ENCODE measurements at places on chromosomes 16 and 17. TPM values are rescaled to one million over a fixed set of nuclear protein-coding genes. Genes with fewer than 3 reads are reported as not detected.
A peak's percentile ranks its signal among the peaks of the same experiment; 100 is the strongest.

DNA sequence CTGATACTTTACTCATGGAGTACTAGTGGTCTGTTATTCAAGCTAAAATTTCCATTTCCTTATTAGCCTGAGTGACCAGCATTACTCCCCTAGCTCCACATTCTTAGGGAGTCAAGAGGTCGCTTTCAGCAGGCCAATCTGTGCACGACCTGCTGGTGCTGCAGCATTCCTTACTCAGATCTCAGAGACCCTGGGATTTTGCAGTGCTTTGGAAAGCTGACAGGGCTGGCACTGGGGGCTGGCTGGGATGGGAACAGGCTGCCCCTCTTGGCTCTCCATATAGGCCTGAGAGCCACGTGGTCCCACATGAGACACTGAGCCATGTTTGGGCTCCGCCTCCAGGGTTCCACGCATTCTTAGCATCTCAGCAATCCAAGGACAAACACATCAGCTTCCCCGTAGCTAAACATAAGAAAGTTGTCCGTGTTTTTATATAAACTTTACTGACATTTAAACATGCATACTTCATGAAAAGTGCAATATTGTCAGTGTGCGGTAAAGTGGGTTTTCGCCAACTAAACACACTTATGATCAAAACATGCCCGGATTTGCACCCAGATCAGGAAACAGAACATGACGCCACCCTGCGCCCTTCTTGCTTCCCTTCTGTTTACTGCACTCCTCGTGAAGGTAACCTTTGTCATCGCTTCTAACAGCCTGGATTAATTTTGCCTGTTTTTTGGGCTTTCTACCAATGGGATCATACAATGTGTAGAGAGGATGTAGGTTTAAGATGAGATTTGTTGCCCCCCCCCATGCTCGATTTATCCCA lies 254.5 kb upstream of the CACNG5 start:
- peak; percentile 39 for DNase-seq

DNA sequence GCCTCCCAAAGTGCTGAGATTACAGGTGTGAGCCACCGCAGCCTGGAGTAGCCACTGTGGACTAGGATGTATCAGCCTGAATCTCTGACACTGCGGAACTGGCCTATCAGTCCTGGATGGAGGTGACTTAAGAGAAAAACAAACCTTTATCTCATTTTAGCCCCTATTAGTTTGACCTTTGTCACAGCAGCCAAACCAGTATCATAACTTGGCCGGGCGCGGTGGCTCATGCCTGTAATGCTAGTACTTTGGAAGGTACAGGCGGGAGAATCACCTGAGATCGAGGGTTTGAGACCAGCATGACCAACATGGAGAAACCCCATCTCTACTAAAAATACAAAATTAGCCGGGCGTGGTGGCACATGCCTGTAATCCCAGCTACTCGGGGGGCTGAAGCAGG lies 51.8 kb upstream of the USP7 start:
- DNase-seq = no peak

DNA sequence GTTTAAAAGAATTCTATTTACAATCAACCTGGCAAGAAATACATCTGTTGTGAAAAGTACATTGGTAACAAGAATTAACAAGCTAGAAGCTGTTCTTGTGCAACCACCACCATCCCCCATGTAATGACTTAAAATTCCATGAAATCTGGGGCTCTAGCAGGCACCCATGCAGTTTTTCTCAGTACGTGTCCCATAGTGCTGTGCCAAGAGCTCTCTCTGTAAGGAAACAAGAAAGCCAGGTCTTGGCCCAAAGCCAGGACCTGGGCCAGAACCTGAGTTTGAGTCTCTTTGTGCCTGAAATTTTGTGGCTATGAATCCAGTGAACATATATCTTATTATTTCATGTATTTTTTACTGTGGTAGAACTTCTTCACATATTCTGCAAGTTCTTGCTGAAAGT lies 46.6 kb downstream of the NUP93 start:
- DNase-seq = peak; percentile 64

DNA sequence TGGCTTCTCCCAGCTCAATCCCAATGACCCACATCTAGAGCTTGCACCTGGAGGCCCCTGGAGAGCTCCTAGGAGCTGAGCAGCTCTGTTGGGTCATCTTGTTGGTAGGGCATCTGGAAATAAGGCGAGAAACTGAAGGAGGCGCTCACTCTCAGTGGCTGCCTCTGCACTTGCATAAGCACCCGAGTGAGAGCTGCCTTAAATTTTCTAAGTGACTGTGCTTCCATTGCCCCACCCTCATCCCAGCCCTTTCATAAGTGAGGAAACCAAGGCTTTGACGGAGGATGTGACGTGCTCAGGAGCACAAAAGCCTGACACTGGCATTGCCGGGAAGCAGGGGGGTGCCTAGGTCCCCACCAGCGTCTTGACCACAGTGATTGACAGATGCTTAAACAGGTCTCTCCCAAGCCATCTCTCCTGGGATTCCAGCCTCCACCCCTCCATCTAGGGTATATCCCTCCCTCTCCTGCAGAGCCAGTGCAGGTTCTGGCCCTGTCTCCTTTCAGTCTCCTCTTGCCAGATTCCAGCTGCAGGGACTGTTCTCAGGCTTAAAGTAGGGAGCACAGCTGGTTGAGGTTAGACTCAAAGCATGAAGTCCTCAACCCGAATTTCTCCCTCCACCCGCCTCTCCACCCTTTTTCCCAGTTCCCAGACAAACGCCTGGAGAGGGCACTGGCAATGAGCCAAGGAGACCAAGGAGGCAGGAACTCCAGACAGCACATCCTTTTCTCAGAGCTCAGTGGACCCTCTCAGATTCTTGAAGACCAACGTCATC lies 113.7 kb downstream of the IRX5 start:
- no peak for DNase-seq

GRCh38 chr17:44397479-44398440 lies 8.3 kb upstream of the ITGA2B start:
- DNase-seq = no peak

- DNase-seq = peak; percentile 62
Measured at GRCh38 chr17:35088356-35088880, 24.9 kb upstream of the RFFL start.

- no peak for DNase-seq
Measured at GRCh38 chr16:55283812-55284717, 39.9 kb upstream of the IRX6 start.

DNA sequence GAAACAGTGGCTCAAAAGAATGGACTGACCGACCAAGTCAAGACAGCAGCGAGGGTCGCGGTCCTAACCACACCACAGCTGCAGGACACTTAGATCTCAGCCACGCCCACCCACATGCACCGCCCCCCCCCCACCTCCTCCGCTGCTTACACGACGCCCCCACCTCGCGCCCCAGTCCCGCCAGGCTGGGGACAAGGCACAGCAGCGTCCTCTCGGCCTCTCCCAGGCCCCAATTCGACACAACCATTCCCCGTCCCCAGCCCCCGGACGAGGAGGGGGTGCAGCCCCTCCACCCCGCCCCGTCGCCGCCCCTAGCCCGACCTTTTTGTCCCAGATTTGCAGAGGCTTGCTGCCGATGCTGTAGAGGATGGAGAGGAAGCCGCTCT lies 477 bp downstream of the CFAP20 start:
- DNase-seq = peak; percentile 63

DNA sequence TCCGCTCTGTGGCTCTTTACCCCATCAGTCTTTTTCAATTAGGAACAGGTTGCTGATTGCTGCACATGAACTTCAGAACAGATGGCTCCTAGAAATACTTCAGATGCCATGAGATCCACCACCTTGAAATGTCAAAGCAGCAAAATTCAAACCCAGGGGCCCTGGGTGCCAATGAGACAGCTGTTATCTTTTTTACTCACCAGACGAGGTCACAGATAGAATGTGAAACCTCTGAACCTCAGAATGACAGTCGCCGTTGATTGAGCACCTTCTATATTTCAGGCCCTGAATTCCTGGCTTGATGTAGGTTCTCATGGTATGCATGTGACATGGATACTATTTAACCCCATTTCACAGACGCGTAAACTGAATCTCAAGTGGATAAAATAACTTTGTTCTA lies 63.0 kb downstream of the MAF start:
- no peak for DNase-seq

DNA sequence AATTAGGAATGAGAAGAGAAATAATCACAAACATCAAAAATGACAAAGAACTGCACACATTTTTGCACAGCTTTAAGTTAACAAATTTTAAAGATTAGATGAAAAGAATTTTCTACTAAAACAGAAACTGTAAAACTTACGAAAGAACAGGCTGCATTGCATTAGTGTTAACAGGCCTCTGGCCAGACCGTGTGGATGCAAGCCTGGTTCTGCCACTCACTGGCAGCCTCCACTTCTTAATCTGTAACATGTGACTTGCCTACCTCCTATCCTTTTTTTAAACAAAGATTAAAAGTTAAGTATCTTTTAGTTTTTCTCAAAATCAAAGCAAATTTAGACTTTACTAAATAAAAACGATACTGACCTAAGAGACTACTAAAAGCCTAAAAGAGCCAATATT lies 37.5 kb downstream of the CREBBP start:
- DNase-seq = peak; percentile 77

GRCh38 chr17:50615828-50616227 lies 18.9 kb upstream of the ABCC3 start:
- no peak for DNase-seq

GRCh38 chr17:72635034-72635635 lies 457.4 kb downstream of the SLC39A11 start:
- no peak for DNase-seq

DNA sequence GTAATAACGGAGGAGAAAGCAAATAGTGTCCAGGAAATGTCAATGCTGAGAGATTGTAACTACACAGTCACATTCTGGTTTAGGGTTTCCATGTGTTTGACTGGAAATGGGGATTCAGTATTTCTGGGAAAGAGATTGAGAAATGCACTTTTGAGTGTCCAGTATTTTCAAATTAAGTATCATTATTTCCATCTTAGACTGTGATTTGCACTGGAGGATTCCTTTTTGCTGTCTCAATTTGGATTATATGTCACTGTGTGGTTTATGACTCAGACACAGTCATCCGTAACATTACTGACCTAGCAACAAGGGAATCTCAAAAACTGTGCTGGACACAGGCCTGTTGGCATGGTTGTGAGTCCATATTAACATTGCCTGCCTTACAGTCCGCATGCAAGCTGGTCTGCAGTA lies 681.4 kb downstream of the CDH11 start:
- DNase-seq = no peak

DNA sequence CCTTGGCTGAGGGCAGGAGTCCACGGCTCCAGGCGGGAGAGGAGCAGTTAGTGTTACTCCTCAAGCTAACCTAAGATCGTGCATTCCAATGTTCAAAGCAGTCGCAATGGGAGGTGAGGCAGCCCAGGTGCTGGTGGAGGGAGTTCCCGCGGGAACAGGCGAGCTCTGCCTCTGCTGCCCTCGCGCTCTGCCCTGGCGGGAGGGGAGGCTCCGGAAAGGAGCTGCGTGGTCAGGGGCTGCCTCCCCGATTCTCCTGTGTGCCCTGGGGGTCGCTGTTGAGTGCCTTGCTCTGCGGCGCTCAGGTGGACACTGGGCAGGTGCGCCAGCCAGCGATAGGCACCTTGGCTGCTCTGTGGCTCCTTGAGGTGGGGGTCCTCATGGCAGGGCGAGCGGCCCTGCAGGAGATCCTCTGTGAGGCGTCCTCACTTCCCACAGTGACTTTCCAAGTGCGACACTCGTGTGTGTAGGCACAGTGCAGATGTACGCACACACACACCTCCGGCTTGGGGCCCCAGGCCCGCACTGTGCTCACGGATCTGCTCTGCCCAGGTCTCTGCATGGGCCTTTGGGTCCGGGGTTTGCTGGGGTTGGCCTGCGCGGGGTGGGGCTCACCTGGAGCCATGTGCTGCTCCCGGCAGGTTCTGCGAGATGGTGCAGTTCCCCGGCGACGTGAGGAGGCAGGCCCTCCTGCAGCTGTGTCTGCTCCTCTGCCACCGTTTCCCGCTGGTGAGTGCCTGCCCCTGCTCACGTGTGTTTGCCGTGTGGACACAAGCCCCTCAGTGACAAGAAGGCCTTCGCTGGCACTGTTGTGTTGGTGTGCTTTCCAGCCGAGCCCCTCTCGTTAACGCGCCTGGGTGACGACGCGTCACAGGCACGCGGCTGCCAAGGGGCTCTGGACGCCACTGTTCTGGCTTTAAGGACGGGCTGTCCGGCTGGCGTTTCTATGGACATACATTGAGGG lies 97.9 kb upstream of the ZNF750 start:
- DNase-seq = no peak

- DNase-seq = no peak
Measured at GRCh38 chr17:79258041-79258440, 183.4 kb downstream of the ENGASE start.

- peak; percentile 9 for DNase-seq
Measured at GRCh38 chr16:85675251-85675874, 13.4 kb downstream of the GINS2 start.

GRCh38 chr17:49357516-49357915 lies 4.5 kb downstream of the ZNF652 start:
- DNase-seq = no peak

GRCh38 chr17:68097161-68097805 lies 61.7 kb downstream of the KPNA2 start:
- DNase-seq = no peak

DNA sequence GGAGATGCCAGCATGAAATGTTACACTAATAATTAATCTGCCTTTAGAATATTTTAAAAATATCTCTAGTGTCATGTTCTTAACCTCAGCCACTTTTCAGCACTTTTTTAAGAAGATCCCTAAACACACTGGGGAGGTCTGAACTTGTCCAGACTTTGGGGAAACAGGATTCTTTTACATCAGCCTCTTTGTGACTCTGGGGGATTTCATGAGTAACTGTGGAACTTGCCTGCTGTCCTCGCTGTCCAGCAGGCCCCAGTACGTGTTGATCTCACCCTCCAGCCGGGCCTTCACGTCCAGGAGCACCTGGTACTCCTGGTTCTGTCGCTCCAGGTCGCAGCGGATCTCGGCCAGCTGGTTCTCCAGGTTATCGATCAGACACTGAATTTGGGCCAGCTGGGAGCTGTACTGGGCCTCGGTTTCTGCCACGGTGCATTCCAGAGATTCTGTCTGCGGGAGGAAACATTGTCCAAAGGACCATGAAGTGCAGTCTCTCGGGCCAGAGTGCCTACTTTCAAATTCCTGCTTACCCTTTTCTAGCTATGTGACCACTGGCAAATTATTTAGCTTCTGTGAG lies 5.5 kb downstream of the KRT40 start:
- DNase-seq = no peak

The TBC1D3E gene
- total RNA-seq = not detected

The DYNLL2 gene
- total RNA-seq = 65.5 TPM

The LRRC75A gene
- 0.97 TPM for total RNA-seq

The ABCC3 gene
- total RNA-seq = 5.9 TPM

The MARVELD3 gene
- not detected for total RNA-seq

The CCDC144A gene
- total RNA-seq = 4.6 TPM

The AATK gene
- 8.6 TPM for total RNA-seq

The CACNG4 gene
- total RNA-seq = not detected

The CNTNAP4 gene
- total RNA-seq = not detected

The CHST6 gene
- 5.1 TPM for total RNA-seq

All from right cardiac atrium (tissue), 5 donors.